ENCODE measurements at places on chromosomes 12 and 14.

GRCh38 chr12:70444903-70445302 is 78.8 kb downstream of the KCNMB4 start:
- no peak for DNase-seq

DNA sequence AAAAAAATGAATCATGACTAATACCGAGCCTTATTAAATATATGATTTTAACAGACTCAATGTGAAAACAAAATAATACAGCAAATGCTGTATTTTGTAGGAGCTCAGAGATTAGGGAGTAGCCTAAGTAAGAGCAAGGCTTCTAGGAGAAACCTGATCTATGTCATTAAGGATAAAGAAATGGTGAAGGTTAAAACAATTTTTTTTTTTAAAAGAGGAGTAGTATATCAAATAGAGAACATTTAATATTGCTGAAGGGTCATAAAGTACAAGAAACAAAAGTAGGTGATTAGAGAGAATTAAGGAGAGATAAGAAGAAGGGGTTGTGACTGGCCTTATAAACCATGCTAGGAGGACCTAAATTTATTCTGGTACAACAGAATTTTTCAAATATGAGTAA is 39.1 kb downstream of the PPP1R12A start:
- no peak for DNase-seq

DNA sequence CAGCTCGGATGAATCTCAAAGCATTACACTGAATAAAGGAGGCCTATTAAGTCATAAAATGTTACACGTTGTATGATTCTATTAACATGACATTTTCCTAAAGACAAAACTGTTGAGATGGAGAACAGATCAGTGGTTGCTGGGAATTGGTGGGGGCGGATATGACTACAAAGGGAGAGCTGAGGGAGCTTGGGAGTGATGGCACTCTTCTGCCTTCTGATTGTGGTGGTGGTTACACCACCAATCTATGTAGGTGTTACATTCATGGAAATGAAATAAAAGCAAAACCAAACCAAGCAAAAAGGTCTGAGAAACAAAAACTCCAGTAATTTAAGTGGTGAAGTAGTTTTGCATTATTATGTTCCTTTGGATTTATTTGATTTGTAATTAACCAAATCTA is 16.4 kb upstream of the EVL start:
- DNase-seq: no peak

DNA sequence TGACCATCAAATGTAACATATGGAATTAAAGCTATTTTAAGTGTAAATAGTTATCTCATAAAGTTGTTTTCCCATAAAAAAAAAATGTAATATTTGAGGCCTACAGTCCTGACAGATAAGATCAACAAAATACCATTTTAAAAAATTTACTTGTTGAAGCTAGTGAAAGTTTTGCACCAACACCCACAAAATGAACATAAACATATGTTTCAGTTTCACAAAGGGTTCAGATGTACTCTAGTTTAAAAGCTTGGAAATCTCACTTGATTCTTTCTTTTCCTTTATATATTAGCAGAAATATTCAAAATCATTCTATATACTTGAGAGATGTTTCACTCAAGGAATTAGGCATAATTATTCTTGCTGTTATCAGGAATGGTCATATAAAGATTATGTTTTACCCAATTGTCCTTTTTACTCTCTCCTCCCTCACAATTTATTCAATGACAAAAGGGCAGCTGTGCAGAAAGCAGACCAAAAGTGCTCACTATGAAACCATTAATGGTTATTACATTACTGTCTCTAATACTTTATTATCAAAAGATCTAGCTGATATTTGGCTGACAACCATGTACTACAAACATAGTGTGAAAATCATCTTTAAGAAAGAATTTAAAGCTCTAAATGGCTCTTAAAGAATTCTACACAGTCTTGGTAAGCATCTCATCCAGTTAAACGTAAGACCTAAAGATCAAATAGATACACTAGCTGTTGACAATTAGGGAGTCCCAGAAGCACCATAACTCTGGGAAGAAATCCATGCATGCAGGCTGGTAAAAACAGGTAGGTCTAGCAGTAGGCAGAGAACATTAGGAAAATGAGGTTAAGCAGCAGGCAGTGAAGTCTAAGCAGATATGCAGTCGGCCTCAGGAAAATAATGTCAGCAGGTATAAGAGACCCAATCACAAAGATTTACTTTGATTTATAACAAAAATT is 28.8 kb downstream of the KIF21A start:
- DNase-seq: no peak

Data from activated CD8-positive, alpha-beta memory T cell treated with anti-CD3 and anti-CD28 coated beads for 4 hours (primary cell).